ENCODE measurements at places on chromosomes 13 and 19.

DNA sequence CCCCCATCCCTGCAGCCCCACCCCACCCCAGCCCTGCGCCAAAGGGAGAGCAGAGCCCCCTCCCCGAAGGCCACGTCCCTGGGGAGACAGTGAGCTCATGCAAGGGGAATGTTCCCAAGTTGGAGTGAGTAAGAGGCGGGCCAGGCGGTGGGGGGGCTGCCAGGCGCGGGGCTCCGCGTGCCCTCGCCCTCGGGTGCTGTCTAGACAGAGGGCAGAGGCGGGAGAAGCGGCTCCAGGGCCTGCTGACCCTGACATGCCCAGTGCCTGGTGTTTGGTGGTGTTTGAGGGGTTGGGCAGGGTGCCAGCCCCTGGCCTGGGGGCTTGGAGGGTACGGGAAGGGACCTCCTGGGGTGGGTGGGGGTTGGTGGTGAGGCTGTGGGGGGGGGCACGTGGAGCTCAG, 1.0 kb downstream of the FSTL3 start:
- peak; percentile 93 for DNase-seq

DNA sequence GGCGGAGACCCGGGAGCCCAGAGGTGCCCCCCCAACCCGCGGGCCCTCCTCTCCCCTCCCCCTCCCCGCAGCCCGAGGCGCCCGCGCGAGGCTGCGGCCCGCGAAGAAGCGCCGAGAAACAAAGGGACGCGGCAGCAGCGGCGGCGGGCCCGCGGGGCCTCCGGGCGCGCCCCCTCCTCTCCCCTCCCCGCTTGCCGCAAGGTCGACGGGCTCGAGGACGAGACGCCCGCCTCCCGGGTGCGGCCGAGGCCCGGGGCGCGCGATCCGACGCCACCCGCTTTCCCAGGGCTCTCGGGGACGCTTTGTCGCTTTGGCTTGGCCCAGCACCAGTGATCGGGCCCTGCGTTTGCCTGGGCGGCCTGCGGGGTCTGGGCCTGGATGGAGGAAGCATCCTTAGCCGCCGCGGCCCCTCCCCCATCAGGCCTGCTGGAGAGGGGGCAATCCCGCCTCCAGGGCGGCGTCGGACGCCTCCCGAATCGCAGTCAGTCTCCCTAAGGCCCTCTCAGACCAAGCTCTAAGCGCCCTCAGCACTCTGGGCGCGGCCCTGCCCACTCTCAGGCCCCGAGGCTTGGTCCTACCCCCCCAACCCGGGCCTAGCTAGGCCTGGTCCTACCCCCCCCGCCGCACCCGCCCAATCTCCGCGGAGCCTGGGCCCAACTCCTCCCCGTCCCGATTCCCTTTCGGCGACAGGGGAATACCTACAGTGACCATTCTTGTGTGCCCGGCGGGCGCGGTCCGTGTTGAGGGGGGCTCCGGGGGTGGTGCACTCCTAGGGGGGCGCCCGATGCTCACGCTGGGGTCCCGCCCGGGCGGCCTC, 740 bp downstream of the ELAVL3 start:
- no peak for DNase-seq

DNA sequence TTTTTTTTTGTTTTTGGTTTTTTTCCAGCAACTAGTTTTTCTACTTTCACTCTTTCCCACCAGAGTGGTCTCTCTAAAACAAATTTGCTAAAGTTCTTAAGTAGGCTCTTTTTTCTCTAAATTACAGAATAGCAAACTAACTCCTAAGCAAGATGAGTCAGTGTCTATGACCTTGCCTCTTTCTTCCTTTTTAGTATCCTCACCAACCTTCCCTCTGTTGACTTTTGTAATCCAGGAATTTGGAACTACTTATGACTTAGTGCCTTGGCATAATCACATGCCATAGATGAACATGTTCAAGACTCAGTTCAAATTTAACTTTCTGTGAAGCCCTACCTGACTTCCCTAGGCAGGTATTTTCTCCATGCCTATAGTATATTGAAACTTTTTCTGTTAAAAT, 32.3 kb upstream of the AKAP11 start:
- DNase-seq = peak; percentile 10

- DNase-seq = peak; percentile 65
Observed at GRCh38 chr13:86563308-86563707, 764.1 kb upstream of the SLITRK6 start.

- peak; percentile 48 for DNase-seq
Observed at GRCh38 chr19:13366529-13367143, 139.6 kb downstream of the CACNA1A start.

- no peak for DNase-seq
Observed at GRCh38 chr13:27825072-27825471, 32.8 kb downstream of the GSX1 start.

GRCh38 chr19:29379257-29380021, 146.4 kb upstream of the VSTM2B start:
- DNase-seq = no peak

GRCh38 chr19:16702123-16702522, 17.5 kb upstream of the NWD1 start:
- peak; percentile 89 for DNase-seq
